Dorsolateral prefrontal cortex (tissue), 122 donors: ENCODE measurements at places on chromosomes 11 and 22.

GRCh38 chr11:36257351-36257750, 31.9 kb downstream of the COMMD9 start:
- no peak for DNase-seq

DNA sequence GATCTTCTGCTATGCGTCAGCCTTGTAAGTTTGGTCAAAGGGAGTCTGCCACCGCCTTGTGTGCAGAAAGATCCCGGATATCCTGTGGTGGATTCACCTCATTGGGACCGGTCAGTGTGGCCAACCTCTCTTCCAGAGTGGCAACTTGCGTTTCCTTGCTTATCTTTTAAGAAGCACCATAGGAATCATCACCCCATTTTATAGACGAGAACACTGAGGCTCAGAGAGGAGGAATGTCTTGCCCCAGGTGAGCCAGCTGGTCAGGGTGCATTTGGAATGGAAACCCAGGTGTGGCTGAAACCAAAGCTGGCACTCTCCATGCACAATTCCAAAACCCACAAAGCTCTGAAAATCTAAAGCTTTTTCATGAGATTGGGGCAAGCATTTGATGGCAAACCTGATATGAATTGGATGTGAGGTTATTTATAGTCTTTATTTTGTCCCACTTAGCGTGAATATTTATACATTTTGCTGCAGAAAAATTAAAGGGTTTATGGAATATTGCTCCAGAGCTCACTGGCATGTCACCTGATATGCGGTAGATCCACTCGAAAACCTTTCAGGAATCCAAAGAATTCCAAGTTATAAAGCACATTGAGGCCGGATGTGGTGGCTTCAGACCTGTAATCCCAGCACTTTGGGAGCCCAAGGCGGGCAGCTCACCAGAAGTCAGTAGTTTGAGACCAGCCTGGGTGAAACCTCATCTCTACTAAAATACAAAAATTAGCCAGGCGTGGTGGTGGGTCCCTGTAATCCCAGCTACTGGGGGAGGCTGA, 12.1 kb upstream of the EIF3D start:
- no peak for DNase-seq

GRCh38 chr11:133902506-133902905, 54.3 kb downstream of the IGSF9B start:
- no peak for DNase-seq

GRCh38 chr11:68488623-68489022, 28.1 kb downstream of the PPP6R3 start:
- no peak for DNase-seq

DNA sequence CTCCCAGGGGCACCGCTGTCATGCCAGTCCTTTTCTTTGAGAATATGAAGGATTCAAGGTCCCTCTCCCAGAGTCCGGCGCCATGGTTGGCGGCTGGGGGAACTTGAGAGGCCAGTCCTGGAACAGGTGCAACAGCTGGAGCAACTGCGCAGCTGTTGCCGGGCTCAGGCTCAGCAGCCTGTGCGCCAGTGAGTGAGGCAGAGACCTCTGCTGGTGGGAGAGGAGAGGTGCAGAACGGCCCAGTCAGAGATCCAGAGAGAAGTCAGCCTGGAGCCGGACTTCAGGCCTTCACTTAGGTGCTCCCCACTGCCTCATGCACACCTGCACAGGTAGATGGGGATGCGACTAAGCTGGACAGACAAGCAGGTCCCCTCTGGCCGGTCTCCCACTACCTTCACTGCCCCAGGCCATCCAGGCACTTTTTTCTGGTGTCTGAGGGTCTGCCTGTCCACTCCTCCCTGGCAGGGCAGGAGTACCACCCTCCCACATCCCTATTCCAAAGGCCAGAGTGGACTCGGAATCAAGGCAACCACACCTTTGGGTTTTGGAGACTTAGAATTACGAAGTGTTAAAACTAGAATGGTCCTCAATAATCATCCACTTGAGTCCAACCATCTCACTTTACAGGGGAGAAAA, 4.6 kb downstream of the CHRDL2 start:
- DNase-seq, result peak; percentile 54

- DNase-seq, result no peak
Measured at GRCh38 chr11:60182541-60183330, at the start of gene MS4A6A. Gene MS4A6A (minus strand): TSS chr11:60183083. CDS start chr11:60181727, 1,356 bp downstream.

- no peak for DNase-seq
Measured at GRCh38 chr22:43245717-43246116, 58.8 kb upstream of the TTLL12 start.

DNA sequence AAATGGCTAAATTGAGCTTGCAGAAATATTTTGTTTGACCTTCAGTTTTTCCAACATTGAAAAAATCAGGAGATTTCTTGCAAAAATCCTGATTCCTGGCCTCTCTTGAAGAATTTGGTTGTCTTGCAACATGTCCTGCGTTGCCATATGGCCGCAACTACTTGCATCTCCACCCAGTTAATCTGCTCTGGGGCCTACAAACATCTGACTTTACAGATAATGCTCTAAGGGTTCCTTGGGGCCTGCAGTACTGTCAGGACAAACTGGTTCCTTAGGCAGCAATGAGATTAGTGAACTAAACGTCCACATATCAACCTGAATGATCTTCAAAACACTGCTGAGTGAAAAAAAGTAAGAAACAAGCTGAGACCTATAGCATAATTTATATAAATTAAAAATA, 36.6 kb upstream of the FEZ1 start:
- no peak for DNase-seq

DNA sequence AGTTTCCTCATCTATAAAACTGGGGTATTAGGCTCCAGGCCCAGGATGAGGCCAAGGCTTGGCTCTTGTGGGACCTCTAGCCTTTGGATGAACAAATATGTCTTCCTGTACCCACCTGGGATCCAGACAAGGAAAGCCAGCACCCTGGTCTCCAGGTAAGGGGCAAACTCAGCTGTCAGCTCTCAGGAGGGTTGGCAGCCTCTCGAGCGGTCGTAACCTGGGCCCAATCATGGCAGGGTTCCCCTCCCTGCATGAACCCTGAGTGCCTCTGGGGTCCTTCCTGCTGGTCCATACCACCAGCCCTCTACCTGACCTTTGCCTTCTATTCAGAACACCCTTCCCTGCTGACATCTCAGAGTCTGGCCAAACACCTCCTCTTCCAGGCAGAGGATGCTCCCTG, 19.6 kb downstream of the SLC22A12 start:
- DNase-seq, result no peak

DNA sequence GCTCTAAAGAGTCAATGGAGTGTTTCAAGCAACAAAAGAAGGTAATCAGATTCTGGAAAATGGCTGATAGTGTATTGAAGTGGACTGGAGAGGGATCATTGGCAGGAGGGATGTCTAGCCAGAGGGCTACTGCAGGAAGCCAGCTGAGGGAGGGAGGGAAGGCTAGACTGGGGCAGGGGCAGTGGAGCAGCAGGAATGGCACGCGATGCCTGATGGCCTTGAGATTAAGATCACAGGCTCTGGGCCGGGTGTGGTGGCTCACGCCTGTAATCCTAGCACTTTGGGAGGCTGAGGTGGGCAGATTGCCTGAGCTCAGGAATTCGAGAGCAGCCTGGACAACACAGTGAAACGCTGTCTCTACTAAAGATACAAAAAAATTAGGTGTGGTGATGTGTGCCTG, 47.5 kb upstream of the PRDM11 start:
- DNase-seq, result no peak

- DNase-seq, result no peak
Measured at GRCh38 chr11:114066046-114066648, 6.6 kb downstream of the ZBTB16 start.

- peak; percentile 20 for DNase-seq
Measured at GRCh38 chr22:49620003-49620556, 207.6 kb downstream of the BRD1 start.

GRCh38 chr22:19473578-19473977, 5.4 kb downstream of the UFD1 start:
- DNase-seq, result no peak

DNA sequence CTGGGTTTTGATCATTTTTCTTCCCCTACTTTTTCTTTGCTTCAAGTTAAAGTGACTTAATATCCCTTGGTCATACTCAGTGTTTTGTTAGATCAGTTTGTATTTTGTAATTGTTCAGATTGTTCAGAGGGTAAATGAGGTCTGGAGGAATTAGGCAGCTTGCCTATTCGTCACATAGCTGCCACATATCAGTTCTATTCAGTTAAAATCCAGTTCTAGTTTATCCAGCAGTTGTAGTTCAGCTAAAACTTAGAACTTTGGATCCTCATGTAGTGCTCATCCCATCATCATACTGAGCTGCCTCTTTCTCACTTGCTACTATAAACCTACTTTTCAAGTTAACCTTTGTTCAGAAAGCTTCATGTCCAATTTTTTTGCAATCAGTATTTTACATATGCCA, 47.1 kb upstream of the DEPDC7 start:
- DNase-seq, result no peak

DNA sequence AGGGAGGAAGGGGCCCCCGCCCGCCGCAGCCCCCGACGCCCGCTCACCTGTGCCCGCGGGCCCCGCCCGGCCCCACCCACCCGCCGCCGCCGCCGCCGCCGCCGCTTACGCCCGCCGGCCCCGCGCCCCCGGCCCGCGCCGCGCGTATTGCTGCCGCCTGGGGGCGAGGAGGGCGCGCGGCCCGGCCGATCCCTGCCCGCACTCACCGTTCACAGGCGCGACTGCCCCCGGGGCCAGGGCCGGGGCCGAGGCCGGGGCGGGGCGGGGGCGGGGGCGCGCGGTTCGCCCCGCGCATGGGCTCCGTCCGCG, 212 bp downstream of the HRAS start:
- DNase-seq, result no peak

DNA sequence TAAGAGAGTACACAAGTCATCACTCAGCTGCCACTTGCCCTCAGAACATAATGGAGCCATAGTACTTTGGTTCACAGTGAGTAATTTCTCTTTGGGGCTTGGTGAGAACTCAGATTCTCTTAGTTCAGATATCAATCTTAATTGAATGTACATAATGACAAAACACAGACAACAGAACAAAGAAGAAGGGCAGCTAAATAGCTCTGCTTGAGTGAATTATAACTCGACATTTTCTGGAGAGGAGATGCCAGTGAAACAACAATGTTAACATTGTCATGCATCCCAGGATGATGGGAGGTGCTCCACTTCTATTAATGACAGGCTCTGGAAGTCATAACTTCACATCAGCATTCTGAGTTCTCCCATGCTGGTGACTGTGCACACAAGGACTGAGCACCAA, 508.1 kb downstream of the TMEM135 start:
- no peak for DNase-seq

- DNase-seq, result peak; percentile 36
Measured at GRCh38 chr11:101860696-101861427, 53.9 kb upstream of the CEP126 start.

DNA sequence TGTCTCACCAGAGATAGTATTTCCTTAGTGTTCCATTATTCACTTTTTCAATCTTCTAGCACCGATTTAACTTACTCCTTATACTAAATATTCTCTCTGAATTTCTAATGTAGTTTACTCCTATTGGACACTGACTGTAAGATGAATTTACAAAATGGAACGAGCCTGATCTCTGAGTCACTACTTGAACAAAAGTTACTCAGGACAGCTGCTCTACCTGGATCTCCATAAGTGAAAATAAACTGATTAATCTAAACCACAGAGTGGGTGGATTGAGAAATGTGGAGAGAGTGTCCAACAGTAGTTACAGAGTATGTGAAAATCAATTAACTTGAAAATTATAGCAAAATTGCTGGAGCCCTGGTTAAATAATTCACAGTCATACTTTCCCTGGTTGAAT, 141.7 kb upstream of the CHORDC1 start:
- no peak for DNase-seq

DNA sequence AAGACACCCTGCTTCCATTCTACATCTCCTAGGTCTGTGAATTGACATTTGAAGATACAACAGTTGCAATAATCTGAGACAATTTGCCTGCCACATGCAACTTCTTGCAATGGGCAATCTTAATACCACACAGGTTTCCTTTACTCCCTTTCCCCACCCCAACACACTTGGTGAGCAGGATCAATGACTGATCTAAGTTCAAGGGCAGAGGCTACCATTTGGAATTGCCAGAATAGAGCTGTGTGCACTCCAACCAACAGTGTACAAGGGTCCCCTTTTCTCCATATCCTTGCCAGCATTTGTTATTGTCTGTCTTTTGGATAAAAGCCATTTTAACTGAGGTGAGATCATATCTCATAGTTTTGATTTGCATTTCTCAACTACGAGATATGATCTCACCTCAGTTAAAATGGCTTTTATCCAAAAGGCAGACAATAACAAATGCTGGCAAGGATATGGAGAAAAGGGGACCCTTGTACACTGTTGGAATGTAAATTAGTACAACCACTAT, 2.9 kb upstream of the NNMT start:
- no peak for DNase-seq

GRCh38 chr22:32714458-32715430, 86.8 kb upstream of the TIMP3 start:
- DNase-seq, result no peak

DNA sequence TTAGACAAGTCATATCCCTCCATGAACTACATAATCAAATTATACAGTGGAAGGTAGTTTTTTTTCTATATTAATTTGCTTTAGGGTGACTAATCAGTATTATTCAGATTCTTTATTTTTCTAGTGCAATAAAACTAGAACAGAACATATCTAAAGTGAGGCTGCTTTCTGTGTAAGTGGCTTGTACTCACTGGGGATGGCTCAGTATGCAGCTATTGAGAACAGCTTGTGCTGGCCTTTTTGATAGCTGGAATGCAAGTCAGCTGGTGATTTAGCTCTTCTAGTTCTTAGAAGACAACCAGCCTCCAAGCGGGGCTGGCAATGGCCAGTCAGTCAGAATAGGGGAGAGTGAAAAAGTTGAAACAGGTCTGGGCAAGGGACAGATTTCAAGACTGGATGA, 119.4 kb downstream of the BLID start:
- no peak for DNase-seq

DNA sequence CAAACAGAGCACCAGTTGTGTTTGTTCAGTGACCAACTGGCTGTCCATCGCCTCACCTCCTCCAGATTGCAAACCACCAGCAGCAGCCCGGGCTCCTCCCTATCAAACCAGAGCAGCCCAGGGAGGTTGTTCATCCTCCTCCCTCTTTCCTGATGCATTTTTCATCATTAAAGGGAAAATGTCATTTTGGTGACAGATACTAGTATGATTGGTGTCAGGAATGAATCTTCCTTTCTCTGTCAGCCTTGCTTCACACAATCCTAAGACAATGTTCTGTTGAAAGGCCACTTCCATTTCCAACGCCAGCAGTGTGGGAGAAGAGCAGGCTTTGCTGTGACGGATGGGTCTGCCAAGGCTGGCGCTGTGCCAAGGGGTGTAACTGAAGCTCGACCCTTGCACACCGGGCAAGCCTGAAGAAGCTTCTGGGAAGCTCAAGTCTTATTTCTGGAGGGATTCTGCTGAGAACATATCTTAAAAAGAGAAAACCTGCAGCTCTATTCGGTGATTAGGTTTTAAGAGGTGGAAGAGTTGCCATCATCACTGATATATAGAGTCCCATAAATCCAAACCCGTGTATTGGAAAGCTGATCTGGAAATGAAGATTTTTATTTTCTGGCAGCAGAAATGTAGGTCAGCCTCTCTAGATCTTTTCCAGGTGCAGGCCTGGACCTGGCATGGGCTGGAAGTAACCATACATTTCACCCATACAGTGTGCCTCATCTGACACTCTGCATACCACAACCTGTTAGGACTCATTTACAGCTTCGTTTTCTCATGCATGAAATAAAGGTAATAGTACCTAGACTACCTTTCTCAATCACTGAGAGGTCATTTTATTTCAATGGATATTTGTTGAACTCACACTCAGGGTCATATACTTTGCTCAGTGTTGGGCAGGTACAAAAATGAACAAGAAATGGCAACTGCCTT, 524.5 kb downstream of the NTM start:
- no peak for DNase-seq

- DNase-seq, result peak; percentile 67
Measured at GRCh38 chr11:876545-876944, 33.9 kb downstream of the TSPAN4 start.
